ENCODE measurements at places on chromosomes 6 and 20. TPM values are rescaled to one million over a fixed set of nuclear protein-coding genes. Genes with fewer than 3 reads are reported as not detected.

DNA sequence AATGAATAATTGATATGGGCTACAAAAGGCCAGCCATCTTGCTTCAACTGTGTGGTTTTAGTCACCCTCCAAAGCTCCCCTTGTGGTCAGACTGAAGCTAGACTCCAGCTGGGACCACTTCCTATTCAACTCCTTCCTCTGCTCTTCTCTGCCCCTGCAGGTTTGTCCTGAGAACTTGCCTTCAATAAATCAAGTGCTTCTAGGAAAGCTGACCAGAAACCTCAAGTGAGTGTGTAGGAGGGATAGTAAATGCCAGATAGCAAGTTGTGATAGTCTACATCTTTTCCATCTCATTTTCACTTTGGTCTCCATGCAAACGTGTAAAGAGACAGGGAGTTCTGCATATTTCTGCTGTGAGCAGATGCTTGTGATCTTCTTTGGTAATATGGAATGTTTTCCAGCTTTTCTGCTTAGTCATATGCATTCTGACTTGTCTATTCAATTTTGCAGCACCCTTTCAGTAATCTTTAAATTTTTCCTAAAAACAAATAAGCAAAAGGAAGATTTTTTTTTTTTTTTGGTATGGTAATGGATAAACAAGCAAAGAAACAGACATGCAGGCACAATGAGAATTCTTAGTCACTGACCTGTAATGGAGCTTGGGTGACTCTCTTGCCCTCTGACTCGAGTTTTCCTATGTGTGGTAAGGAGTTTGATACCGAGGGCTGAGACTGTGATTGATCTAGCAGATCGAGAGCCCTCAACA lies 201.3 kb upstream of the BTBD3 start:
- no peak overlapping the region for H3K4me3 ChIP-seq
- no peaks in the 10 kb centered on the region for H3K36me3 ChIP-seq
- no peaks in the 10 kb centered on the region for H3K4me1 ChIP-seq
- no peaks in the 10 kb centered on the region for H3K27me3 ChIP-seq
- no peak for DNase-seq
- H3K27ac ChIP-seq, result no peak overlapping the region

- no peak for DNase-seq
- no peak overlapping the region for H3K4me3 ChIP-seq
- H3K36me3 ChIP-seq, result no peaks in the 10 kb centered on the region
- no peaks in the 10 kb centered on the region for H3K4me1 ChIP-seq
- no peak overlapping the region for H3K27ac ChIP-seq
These were observed 532 bp upstream of the NPBWR2 start for GRCh38 chr20:64107736-64108457.

DNA sequence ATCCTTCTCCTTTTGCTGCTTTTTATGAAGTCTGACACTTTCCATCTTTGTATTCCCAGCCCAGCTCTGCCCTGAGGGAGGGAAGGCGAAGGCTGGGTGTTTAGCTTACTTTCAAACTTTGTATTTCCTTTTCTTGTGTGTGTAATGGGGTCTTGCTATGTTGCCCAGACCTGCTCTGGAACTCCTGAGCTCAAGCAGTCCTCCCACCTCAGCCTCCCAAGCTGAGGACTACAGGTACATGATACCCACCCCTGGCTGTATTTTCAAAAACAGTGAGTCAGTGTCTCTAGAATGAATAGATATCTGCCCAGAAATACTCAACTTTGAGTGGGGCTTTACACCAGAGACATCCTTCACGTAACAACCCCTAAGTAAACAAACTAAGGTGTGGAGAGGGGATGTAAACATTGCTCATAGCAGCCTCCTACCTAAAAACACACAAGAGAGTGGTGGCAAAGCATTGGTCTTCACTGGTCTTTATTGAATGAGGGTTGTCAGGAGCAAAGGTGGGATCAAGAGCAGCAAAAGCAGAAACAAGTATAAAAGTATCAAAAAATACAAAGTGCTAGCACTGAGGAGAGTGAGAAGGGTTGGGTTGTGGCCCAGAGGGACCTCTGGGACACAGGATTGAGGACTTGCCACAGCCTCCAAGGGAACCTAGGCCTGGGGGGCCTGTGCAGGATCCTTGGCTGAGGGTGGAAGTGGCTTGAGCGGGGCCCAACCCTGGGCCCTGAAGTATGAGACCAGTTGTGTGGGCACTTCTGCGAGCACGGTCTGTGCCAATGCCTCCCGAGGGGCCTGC lies 10.2 kb downstream of the SPAG4 start:
- H3K36me3 ChIP-seq, result peaks cover 39% of the 10 kb centered on the region
- no peaks in the 10 kb centered on the region for H3K4me1 ChIP-seq
- H3K4me3 ChIP-seq, result no peak overlapping the region
- no peak for DNase-seq
- no peaks in the 10 kb centered on the region for H3K27me3 ChIP-seq
- H3K27ac ChIP-seq, result no peak overlapping the region

DNA sequence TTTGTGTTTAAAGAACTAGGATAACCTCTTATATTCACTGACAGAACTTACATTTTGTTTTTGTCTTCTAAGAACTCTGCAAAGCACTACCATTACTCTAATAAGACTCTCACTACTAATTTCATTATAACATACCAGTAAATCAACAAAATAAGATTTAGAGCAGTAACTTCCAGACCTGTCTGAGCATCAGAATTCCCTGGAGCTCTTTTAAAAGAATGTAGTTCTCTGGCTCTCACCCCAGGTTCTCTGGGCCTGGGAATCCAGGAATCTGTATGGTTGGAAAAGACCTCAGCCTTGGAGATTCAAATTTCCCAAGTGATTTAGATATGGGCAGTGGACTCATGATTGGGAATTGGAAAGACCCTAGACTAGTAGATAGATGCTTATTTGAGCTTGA lies 89.4 kb downstream of the JAG1 start:
- H3K4me3 ChIP-seq, result no peak overlapping the region
- H3K4me1 ChIP-seq, result no peaks in the 10 kb centered on the region
- DNase-seq, result no peak
- no peak overlapping the region for H3K27ac ChIP-seq

DNA sequence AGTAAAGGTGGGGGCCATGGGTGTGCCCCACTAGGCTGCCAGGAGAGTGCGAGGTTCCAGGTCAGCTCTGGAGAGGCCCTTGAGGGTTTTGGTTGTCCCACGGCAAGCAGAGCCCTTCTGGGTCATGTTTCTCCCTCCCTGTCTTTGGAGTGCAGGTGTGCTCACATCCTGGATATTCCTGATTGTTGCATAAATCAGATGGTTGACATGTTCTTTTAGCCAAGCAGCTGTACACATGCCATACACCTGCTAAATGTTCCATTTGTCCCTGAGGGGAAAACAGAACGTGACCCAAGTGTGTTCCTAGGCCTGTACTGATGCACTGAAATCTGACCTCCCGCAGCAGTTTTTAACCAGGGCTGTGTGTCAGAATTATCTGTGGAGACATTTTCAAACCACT lies 77.5 kb upstream of the BEND3 start:
- H3K27ac ChIP-seq, result no peak overlapping the region
- no peak overlapping the region for H3K4me3 ChIP-seq
- no peak for DNase-seq
- H3K27me3 ChIP-seq, result no peaks in the 10 kb centered on the region

DNA sequence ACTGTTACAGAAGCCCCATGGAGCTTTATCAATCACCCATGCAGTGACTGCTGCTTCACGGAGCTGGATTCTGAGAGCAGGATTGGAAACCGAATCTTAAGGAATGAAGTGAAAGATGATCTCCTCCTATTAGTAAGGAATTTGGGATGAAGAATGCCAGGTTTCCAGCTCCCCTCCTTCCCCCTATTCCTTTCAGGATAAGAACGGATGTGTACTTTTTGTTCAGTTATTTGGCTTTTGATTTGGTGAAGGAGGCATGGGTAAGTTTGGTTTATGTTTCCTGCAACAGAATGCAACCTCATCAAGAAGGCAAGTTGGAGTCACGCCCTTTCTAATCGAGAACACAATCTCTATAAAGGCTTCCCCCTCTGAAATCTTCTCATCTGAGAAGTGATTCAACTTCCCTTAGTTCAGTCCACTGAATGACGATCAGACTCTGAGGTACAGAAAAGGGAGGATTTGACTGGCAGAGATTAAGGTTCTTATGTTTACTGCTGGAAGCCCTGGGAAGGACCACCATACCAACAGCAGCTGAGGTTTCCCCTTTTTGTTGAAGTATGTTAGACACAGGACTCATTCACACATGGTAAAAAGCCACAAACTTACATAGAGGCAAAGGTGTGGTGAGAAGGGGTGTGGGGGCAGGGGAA lies 5.5 kb downstream of the ELMO2 start:
- H3K4me3 ChIP-seq, result peak overlapping the region; percentile 60
- H3K4me1 ChIP-seq, result peaks cover 72% of the 10 kb centered on the region
- H3K27me3 ChIP-seq, result no peaks in the 10 kb centered on the region

Gene PGC
- not detected for total RNA-seq

Gene EPHA7
- not detected for total RNA-seq

Gene SLC32A1
- total RNA-seq, result not detected

All from CD4-positive, alpha-beta memory T cell (primary cell).